Glomerular endothelial cell (primary cell): ENCODE measurements at places on chromosomes 16 and 17. TPM values are rescaled to one million over a fixed set of nuclear protein-coding genes. Genes with fewer than 3 reads are reported as not detected.
A peak's percentile ranks its signal among the peaks of the same experiment; 100 is the strongest.

YPEL2 gene
- 41.3 and 76.7 TPM in 2 replicates for total RNA-seq

ZPBP2 gene
- not detected in 2 replicates for total RNA-seq

TMEM100 gene
- 0.12 TPM in 1 of 2 replicates, not detected in the other for total RNA-seq

DNASE1L2 gene
- 0.10 and 0.82 TPM in 2 replicates for total RNA-seq

KRTAP3-1 gene
- not detected in 2 replicates for total RNA-seq

GRCh38 chr17:74859459-74860228 is at the start of gene GRIN2C:
Gene GRIN2C (minus strand): TSS chr17:74859885. CDS start chr17:74855092, 4,793 bp downstream.
- DNase-seq, result no peak

DNA sequence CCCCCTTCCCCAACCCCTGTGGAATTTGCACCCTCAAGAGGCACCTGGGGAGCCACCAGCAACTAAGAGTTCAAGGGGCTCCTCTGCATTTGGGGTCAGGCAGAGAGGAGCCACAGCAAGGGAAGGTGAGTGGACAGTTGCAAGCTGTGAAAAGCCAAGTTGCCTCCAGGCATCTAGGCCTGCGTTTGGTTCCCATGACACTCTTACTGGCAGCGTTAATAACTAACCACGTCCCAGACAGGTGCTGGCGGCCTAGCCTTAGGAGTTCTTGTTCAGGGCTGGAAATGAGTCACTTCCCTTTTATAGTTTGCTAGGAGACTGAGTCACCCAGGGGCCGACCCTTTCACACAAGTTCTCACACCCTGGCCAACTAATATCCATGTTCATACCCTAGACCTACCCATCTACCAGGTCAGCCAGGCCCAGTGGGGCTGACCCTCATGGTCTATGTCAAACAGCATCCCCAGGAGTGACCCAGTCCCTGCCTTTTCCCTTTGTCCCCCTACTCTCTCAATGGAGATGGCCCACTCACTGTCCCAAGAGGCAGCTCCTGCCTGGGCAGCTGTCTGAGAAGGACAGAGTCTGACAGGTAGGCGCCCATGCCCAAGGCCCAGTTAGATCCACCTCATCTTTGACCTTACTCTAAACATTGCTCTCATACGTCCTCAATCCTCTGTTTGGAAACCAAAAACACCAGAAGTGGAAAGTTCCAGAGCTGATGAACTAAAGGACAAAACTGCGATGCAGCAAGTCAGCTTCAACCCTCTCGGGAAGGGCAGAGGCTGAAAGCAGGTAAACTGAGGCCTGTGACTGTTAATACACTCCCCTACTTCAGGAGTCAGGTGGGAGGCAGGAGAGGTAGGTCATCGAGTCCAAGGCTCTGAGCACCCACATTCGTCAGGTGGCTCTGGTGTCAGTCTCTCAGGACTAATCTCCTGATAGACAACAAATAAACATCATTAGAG is 300.6 kb downstream of the SOX9 start:
- peak; percentile 95 for DNase-seq

GRCh38 chr17:82917699-82918345 is 78.0 kb upstream of the ZNF750 start:
- no peak for DNase-seq

- no peak for DNase-seq
These were observed 406.3 kb downstream of the HAPSTR1 start for GRCh38 chr16:9497750-9498149.
